ENCODE measurements at places on chromosomes 7 and 10. TPM values are rescaled to one million over a fixed set of nuclear protein-coding genes. Genes with fewer than 3 reads are reported as not detected.

GRCh38 chr7:36810489-36810888 lies 86.2 kb upstream of the AOAH start:
- no peaks in the 10 kb centered on the region for H3K4me1 ChIP-seq
- no peak overlapping the region for H3K4me3 ChIP-seq
- H3K36me3 ChIP-seq: no peaks in the 10 kb centered on the region
- no peak for DNase-seq
- no peaks in the 10 kb centered on the region for H3K27me3 ChIP-seq
- H3K27ac ChIP-seq: no peak overlapping the region

The CYP3A4 gene
- not detected for total RNA-seq

DNA sequence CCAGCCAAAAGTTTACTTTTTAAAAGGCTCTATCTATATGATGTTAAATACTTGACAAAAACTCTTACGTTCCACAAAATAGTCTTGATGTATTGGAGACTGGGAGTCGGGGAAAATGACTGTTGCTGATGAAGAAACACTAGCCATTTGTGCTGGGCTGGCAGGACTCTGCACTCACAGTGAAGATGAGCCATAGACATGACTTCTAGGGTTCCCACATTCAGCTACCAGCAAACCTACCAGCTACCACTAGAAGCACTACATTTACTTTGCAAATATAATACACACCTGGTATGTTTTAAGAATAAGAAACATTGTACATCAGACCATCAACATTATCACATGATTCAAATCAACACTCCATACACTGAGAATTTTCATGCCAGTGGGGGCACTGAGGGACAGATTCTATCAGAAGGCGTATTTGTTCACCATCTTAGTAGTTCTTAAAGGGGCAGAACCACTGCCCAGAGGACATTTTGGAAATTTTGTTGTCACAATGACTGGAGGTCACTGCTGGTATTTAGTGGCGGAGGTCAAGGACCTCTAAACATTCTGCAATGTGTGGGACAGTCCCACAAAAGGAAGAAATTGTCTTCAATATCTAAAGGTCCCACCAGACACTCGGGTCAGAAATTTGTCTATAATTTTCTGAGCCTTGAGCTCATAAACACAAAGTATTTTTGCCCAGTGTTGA lies 52.3 kb downstream of the PARD3 start:
- H3K27me3 ChIP-seq: no peaks in the 10 kb centered on the region
- no peak overlapping the region for H3K27ac ChIP-seq
- H3K4me3 ChIP-seq: no peak overlapping the region
- DNase-seq: no peak
- H3K36me3 ChIP-seq: no peaks in the 10 kb centered on the region
- peaks cover 79% of the 10 kb centered on the region for H3K4me1 ChIP-seq

The LRRC27 gene
- 6.1 TPM for total RNA-seq

GRCh38 chr7:4931943-4932342 lies 27.0 kb downstream of the MMD2 start:
- H3K27ac ChIP-seq: peak overlapping the region; percentile 26
- no peak overlapping the region for H3K4me3 ChIP-seq
- DNase-seq: peak; percentile 70
- no peaks in the 10 kb centered on the region for H3K4me1 ChIP-seq
- peaks cover 5% of the 10 kb centered on the region for H3K27me3 ChIP-seq
- H3K36me3 ChIP-seq: no peaks in the 10 kb centered on the region

DNA sequence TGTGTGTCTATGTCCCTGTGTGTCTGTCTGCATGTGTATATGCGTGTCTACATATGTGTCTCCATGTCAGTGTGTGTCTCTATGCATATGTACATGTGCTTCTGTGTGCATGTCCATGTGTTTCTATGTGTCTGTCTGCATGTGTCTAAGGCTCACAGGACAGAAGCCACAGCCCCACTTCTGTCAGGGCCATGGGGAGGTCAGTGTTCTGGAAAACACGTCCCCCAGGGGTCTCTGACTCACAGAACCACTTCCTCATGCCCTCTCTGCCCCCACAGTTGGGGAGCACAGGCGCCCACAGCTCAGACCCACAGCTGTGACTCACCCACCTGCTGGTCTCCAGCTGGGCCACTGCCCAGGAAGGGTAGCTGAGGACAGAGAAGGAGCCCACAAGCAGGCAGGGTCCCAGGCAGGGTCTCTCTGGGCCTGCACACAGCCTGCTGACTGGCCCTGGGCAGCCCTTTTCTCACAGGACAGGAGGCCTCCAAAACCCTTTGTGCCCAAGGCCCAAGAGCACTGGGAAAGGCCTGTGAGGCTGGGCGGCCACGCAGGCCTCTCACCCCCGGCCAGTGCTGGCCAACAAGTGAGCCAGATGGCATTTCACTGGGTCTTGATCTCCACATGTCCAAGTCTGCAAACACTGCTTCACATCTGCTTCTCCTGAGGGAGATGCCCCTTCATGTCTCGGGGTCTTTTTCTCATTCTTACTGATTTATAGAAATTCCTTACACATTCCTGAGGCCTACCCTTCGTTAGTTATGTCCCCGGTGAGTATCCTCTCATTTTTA lies 102.9 kb upstream of the FAM20C start:
- peak overlapping the region; percentile 79 for H3K27ac ChIP-seq
- H3K27me3 ChIP-seq: no peaks in the 10 kb centered on the region
- H3K4me1 ChIP-seq: peaks cover 68% of the 10 kb centered on the region

The STAG3 gene
- total RNA-seq: 0.36 TPM

- no peaks in the 10 kb centered on the region for H3K4me1 ChIP-seq
- no peaks in the 10 kb centered on the region for H3K36me3 ChIP-seq
- no peaks in the 10 kb centered on the region for H3K27me3 ChIP-seq
- H3K27ac ChIP-seq: no peak overlapping the region
These were observed 311.9 kb downstream of the GRM8 start for GRCh38 chr7:126940723-126941307.

DNA sequence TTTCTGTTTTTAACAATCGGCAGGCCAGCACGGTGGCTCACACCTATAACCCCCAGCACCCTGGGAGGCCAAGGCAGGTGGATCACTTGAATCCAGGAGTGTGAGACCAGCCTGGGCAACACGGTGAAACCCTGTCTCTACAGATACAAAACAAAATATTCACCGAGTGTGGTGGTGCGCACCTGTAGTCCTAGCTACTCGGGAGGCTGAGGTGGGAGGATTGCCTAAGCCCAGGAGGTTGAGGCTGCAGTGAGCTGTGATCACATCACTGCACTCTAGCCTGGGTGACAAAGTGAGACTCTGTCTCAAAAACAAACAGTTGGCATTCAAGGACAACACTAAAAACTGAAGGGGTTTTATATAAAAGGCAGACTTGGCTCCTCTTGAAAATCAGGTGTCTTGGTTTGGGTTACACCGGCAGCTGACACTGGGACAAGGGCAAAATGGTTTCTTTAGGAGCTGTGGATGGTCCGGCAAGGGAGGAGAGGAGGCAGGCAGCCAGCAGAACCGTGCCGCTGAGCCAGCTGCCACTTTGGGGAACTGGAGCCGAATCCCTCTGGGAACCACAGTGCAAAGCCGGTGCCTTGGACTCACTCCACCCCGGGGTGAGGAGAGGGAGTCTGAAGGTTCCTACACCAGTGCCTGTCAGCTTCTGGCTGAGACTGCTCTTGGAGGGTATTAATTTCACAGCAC lies 52.6 kb downstream of the CHST3 start:
- DNase-seq: no peak
- H3K4me3 ChIP-seq: no peak overlapping the region
- H3K27ac ChIP-seq: no peak overlapping the region
- H3K27me3 ChIP-seq: no peaks in the 10 kb centered on the region

DNA sequence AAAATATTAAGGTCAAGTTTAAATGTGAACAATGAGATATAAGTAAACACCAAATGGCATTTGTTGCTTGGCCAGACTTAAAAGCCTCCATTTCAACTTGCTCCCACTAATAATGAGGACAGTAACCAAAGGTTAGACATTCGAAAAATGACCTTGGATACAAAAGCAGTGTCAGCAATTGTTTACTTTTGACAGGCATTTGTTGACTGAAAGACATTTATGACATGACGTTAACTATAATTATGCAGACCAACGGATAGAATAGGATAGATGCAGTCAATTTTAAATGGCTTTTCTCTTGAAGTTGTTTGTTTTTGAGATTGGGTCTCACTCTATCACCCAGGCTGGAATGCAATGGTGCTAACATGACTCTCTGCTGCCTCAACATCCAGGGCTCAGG lies 6.3 kb upstream of the WNT16 start:
- H3K4me1 ChIP-seq: no peaks in the 10 kb centered on the region
- no peak for DNase-seq
- no peak overlapping the region for H3K4me3 ChIP-seq
- H3K27ac ChIP-seq: no peak overlapping the region
- peaks cover 2% of the 10 kb centered on the region for H3K27me3 ChIP-seq
- H3K36me3 ChIP-seq: no peaks in the 10 kb centered on the region

The DLX6 gene
- not detected for total RNA-seq

DNA sequence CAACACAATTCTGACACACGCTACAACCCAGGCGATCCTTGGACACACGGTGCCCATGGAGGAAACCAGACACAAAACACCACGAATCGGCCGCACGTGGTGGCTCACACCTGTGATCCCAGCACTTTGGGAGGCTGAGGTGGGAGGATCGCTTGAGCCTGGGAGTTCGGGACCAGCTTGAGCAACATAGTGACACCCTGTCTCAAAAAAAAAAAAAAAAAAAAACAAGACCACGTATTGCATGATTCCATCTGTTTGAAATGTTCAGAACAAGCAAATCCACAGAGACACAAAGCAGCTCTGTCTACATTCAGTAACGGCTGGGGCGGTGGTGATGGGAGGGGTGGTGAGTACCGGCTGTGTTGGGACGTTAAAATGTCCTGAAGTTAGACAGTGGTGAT lies 25.2 kb downstream of the ADAP1 start:
- no peaks in the 10 kb centered on the region for H3K27me3 ChIP-seq
- no peak overlapping the region for H3K4me3 ChIP-seq
- H3K4me1 ChIP-seq: peaks cover 42% of the 10 kb centered on the region
- H3K36me3 ChIP-seq: no peaks in the 10 kb centered on the region
- peak; percentile 57 for DNase-seq
- H3K27ac ChIP-seq: peak overlapping the region; percentile 78

- H3K27ac ChIP-seq: no peak overlapping the region
- no peaks in the 10 kb centered on the region for H3K36me3 ChIP-seq
- peaks cover 54% of the 10 kb centered on the region for H3K27me3 ChIP-seq
- no peak overlapping the region for H3K4me3 ChIP-seq
These were observed 22.2 kb upstream of the UNCX start for GRCh38 chr7:1210321-1210978.

GRCh38 chr10:79247373-79248137 lies 99.7 kb upstream of the PPIF start:
- H3K27me3 ChIP-seq: no peaks in the 10 kb centered on the region
- no peaks in the 10 kb centered on the region for H3K4me1 ChIP-seq
- H3K4me3 ChIP-seq: no peak overlapping the region
- DNase-seq: no peak
- H3K36me3 ChIP-seq: no peaks in the 10 kb centered on the region
- peak overlapping the region; percentile 76 for H3K27ac ChIP-seq

The CALN1 gene
- not detected for total RNA-seq

All from sigmoid colon (tissue), 7 donors.